Activated CD4-positive, alpha-beta T cell treated with anti-CD3 and anti-CD28 coated beads, Interleukin-2, Interleukin-6, amounts not matched to agents 100 ng/mL and 50 ng/mL, durations not matched to agents 16 hours and 8 hours (primary cell): ENCODE measurements at places on chromosomes 7 and 10.

DNA sequence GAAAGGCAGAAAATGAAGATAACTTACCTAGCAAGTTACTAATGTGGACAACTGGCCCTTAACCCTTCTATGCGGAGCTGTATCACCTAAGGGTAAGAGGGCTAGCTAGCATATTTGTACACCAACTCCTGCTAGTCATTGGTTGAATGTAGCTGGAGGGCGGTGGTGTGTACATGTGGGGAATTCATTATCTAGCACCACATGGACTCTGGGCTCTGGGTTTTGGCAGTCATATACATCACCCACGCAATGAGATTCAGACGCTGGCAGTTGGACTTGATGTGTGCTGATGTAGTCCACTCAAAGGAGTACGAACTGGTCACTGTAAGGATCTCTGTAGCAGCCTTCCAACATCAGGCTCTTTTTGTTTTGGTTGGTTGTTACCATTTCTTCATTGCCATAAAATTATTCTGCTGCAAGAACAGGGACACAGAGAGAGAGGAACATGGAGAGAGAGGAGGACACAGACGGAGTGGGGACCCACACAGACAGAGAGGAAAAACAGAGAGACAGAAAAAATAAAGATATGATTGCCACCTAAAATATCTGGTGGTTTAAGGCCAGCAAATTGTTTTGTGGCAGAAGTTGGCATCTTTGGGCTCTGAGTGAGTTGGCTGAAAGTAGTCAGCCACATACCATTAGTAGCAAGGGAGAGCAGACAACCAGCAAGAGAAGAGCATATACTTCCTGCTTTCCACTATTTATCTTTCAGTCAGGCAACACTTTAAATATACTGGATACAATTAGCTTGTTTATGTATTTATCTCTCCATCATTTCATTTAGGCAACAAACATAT is 76.7 kb upstream of the MTPN start:
- no peak for DNase-seq

GRCh38 chr10:133124357-133125211 is 35.4 kb upstream of the KNDC1 start:
- DNase-seq: peak; percentile 17

GRCh38 chr10:79025199-79025832 is 43.5 kb upstream of the ZMIZ1 start:
- DNase-seq: no peak

DNA sequence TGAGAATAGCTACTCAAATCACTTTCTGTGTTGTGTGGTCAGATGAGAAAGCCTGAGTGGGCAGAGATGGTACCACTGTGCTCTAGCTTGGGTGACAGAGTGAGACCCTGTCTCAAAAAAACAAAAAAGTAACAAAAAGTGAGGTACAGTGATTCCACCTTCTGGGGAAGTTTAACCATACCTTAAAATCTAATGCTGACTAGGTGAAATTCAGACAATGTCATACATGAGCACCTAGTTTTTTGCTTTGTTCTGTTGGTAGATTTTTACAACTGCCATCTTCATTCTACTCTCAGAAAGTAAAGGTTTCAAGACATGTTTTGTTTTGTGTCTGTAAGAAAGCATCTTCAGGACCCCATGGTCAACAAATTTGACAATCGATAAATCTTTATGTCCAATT is 144.2 kb downstream of the ARHGAP21 start:
- DNase-seq: no peak

DNA sequence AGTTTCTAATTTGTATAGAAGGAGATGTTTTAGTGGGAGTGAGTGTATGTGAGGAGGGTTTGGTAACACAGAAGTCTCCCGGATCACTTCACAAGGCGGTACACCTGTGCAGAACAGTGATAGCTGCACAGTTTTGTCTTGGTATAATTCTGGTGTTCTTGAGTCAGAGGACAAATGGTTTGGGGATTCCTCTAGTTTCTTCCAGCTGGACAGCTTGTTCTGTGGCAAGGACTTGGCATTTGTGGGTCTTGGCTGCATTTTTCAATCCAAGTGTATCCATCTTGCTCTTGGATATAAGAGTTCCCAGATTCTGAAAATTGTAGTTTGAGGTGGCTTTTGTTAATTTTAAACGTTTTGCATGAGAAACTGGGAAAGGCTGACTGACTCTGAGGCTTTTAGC is 135.7 kb downstream of the AHR start:
- DNase-seq: no peak

DNA sequence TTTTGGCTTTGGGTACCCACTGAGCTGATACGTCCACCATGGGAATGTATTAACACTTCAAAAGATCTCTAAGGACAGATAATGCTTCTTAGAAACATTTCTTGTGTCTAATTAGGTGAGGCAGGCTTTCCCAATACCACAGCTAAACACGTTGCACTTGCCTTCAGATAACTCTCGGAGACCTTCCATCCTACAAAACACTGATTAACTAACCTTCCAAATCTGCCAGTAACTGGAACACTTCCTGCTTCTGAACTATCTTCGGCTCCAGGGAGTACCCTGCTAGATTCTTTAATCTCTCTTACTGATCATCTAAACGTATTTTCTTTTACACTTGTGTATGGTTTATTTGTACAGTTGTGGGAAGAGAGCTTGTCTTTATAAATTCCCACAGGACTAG is 1.1 kb upstream of the WNT16 start:
- DNase-seq: no peak

GRCh38 chr7:106915873-106916272 is 50.8 kb downstream of the PIK3CG start:
- DNase-seq: peak; percentile 73

GRCh38 chr7:116687801-116688201 is 15.8 kb downstream of the MET start:
- no peak for DNase-seq

GRCh38 chr7:6186577-6186976 is 85.8 kb downstream of the CYTH3 start:
- DNase-seq: no peak

DNA sequence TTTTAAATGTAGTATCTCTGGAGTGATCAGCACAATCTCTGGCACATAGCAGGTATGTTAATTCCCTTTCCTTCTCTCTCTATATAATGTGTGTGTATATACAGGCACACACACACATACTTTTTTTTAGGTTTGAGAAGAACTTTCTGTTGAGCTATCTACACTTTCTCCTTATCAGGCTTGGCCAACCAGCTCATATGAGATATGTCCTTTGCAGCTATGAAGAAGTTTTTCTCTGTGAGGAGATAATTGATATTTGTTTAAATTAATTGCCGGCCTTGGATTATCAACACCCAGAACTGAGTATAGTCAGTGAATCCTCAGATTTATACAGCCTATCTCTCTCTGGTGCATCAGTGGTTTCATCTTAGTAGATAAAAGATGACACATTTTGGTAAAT is 2.3 kb upstream of the MCU start:
- no peak for DNase-seq

DNA sequence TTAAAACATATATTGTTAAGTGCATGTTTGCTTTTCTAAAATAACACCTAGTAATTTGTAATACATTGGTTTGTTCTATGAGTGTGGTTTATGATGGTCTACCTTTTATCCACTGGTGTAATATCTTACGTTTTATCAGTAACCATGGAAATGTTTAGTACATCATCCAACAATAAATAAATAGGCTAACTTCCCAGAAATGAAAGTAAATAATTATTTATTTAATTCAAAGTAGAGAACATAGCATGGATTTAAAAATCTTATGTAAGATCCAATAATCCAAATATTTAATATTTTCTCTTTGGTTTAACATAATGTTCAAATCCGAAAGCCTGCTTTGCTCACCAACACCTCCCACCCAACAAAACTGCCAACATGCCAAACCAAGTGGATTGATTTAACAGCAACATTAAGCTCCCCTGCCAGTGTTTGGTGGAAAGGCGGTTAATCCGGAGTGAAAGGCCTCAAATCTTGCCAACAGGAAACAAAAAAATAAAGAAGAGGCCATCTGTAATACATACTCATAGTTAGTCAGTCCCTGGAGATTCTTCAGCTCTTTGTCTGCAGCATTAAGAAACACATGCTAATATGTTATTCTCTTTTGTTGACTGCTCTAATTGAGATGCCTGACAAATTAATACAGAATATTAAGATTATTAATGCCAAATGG is 897.8 kb downstream of the CNTNAP2 start:
- no peak for DNase-seq

GRCh38 chr7:21024485-21024867 is 237.8 kb upstream of the SP8 start:
- DNase-seq: no peak

- DNase-seq: no peak
These were observed 264.4 kb upstream of the TCERG1L start for GRCh38 chr10:131575877-131576276.

DNA sequence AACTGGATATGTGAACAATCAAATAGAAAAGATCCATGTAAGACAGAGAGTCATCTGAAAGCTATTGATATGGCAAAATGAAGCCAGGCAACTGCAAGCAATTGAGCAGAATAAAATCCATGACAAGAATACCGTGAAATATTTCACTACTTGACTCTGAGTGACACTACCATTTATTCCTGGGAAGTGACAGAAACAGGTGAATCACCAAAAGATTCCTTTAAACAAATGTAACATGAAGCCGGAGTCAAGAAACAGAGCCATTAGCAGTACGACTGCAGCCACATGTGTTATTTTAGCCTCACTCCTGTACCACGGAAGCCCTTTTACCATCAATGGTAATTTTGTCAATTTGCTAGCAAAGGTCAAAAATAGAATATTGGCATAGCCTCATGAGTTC is 197.7 kb upstream of the POT1 start:
- DNase-seq: no peak

DNA sequence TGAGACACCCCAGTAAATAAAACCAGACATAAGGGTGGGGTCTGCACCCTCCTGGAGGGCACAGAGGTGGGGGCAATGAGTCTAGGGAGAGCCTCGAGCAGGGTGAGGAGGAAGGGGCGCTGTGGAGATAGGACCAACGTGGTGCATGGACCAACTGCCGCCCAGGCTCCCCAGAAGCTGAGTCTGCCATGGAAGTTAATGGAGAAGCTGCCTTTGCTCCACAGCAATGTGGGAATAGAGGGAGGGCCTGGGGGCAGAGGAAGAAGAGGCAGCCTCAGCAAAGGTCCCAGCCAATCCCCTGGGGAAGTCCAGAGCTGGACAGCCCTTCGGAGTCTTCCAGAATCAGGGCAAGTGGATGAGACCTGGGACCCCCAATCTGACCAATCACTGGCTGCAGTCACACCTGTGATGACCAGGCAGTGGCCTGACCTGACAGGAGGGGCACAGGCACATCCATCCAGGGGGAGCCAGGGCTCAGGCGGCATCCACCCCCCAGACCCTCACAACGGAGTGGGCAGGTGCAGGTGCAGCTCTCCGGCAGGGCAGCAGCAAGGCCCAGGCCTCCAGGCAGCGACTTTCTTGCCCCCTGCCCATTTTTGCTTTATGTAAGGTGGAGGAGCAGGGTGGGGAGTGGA is 242.2 kb upstream of the PPP2R2D start:
- no peak for DNase-seq

DNA sequence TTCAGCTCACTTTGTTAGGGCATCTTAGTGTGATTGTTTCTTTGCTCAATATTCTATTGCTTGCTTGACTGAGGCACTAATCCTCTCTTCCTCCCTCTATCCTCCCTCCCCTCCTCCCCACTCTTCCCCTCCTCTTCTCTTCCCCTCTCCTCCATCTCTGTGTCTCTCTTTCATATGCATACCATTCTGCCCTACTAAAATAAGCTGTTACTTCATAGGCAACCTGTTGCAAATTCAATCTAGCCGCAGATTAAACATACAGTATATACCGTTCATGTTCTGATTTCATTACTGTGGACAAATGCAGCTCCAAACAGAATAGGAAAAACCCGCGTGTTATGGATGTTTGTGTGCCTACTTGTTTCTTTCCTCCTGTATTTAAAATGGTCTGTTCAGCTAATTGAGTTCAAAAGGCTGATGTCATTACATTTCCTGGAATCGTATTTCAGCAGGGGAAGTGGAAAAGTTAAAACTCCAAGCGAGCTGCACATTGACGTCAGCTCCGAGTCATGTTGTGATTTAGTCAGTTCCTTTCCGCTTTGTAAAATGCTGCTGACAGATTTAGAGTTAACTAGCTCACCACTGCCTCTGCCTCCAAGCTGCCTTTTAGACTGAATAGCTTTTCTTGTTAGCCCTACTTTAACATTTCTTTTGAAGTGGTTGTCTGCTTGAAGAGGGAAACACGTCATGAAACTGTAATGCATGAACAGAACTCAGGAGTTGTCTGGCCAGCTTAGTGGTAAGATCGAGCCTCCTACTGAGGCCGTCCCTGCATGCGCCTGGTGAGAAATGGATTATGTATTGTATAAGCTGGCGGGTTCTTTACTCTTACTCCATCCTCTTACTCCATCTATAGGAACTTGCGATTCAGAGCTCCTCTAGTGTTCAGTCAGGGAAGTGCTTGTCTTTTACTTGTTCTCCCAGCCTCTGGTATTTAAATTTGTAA is 69.0 kb downstream of the CREM start:
- peak; percentile 89 for DNase-seq

GRCh38 chr10:46523119-46523961 is 33.1 kb downstream of the GPRIN2 start:
- DNase-seq: no peak

DNA sequence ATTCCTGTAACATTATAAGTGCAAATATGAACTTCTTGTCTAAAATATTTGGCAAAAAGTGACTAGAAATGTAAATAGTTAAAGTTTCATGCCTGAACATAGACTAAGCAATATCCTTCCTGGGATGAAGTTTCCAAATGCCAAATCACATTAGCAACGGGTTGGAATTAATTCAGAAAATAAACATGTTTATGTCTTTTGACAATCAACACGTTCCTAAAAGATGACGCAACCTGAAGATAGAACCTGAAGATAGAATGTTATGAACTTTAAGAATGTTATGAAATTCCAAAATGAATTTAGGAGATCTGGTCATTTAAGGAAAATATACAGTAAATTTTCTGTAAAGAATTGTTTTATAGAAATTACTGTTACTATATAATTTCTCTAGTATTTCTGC is 9.2 kb downstream of the LAMB4 start:
- DNase-seq: no peak

GRCh38 chr10:102405108-102405571 is 9.6 kb downstream of the NFKB2 start:
- DNase-seq: no peak

- no peak for DNase-seq
These were observed 22.7 kb downstream of the ZNF365 start for GRCh38 chr10:62396864-62397263.

DNA sequence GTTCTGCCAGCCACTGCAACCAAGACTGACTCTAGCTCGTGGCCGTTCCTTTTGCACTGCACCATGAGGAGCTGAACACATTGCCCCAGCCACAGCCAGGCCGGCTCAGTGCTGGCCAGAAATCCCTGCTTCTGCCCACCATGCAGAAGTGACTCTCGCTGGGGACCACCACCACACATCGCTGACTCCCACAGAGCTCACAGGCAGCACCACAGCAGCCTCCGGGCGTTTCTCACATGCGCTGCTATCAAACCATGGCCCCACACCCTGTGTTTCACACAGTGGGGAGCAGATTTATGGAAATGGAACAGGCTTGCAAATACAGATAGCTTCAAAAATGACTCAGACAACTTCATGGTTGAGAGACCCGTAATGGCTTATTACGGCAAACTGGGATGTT is 15.4 kb upstream of the SDK1 start:
- DNase-seq: no peak
